CD4-positive, alpha-beta T cell treated with Interleukin-12 subunit alpha and Interleukin-12 subunit beta, for 1 hour (primary cell): ENCODE measurements at places on chromosomes 11 and 22.

GRCh38 chr11:702462-703461, 3.3 kb upstream of the EPS8L2 start:
- DNase-seq, result no peak

GRCh38 chr11:123213307-123213771, 18.3 kb upstream of the CLMP start:
- no peak for DNase-seq

GRCh38 chr11:76694664-76695063, 24.1 kb upstream of the LRRC32 start:
- no peak for DNase-seq

DNA sequence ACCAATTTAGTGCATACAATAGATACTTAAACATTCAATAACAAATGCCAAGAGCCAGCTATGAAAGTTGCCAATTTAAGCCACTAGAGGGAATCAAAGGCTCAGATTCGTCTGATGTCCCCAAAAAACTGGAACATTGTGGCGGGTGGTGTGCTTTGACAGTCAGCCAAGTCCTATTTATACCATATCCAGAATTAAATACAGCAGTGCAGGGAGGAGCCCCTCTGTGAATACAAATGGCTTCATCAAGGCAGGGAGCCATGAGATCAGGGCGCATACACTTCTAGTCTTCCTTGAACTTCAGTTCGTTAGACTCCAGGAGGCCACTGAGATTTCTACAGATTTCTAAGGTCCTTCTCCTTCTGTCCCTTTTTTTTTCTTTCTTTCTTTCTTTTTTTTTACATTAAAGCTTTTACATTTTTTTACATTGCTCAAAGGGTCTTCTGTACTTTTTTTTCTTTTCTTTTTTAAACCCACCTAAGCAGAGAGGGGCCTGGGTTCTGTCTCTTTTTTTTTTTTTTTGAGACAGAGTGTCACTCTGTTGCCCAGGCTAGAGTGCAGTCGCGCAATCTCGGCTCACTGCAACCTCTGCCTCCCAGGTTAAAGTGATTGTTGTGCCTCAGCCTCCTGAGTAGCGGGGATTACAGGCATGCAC, 41.5 kb upstream of the HSPA8 start:
- peak; percentile 67 for DNase-seq

GRCh38 chr11:43943372-43943930, 1.0 kb downstream of the C11orf96 start:
- DNase-seq, result no peak

DNA sequence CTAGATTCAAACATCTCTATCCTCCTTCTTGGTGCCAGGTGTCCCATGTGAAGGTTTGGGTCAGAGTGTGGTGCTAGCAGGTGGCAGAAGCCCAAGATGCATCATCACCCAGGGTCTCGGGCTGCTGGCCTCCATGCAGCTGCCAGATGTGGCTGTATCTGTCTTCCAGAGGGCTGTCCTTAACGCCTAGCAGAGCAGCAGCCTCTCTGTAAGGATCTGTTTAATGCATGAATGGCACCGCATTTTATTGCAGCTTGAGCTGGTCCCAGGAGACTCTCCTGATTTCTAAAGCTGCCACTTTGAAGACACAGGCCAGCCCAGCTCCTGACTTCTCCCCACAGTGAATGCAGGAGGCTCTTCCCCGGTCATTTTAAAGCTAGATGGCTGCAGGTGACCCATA, 26.3 kb downstream of the SLC1A2 start:
- no peak for DNase-seq

- no peak for DNase-seq
Observed at GRCh38 chr11:131274233-131274632, 96.2 kb upstream of the NTM start.

- DNase-seq, result no peak
Observed at GRCh38 chr22:32355760-32356159, 1.9 kb upstream of the RFPL3 start.

DNA sequence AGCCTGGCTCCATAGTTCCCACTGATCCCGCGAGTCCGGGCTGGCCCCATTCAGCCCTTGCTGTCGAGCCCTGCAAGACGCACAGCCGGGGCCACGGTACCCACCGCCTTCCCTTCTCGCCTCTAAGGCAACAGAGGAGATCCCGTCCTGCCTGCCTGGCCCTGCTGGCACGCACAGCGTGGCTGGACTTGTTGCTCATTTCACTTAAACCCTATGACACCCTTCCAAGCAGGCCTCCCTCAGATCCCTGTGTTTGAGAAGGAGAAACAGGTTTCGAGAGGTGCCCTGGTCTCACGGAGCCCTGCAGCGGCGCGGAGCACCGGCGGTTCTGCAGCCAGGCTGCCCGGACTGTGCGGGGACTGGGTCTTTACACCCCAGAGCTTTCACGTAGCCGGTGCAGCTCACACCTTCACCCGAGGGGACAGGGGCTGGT, 1048.4 kb downstream of the BRD1 start:
- DNase-seq, result no peak

DNA sequence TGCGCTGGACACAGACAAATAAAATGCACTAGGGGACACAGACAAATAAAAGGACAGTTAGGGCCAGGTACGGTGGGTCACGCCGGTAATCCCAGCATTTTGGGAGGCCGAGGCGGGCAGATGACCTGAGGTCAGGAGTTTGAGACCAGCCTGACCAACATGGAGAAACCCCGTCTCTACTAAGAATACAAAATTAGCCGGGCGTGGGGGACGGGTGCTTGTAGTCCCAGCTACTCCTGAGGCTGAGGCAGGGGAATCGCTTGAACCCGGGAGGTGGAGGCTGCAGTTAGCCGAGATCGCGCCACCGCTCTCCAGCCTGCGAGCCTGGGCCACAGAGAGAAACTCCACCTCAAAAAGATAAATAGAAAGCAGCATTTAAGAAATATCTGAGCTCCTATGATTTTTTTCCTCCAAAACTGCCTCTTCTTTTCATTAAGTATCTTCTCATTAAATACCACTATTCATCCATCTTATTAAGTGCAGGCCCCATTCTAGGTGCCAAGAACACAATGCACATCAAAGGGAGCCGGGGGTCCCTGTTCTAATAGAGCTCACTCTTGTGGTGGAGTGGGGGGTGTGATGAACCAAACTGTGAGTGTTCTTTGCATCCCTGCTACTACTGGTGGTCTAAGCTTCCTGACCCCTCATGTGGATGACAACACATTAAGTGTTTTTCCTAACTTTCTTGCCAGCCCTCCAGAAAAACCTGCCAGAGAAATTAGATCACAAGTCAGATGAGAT, 766 bp upstream of the ZNHIT2 start:
- no peak for DNase-seq
